ENCODE measurements at places on chromosomes 2 and 18. TPM values are rescaled to one million over a fixed set of nuclear protein-coding genes. Genes with fewer than 3 reads are reported as not detected.

DNA sequence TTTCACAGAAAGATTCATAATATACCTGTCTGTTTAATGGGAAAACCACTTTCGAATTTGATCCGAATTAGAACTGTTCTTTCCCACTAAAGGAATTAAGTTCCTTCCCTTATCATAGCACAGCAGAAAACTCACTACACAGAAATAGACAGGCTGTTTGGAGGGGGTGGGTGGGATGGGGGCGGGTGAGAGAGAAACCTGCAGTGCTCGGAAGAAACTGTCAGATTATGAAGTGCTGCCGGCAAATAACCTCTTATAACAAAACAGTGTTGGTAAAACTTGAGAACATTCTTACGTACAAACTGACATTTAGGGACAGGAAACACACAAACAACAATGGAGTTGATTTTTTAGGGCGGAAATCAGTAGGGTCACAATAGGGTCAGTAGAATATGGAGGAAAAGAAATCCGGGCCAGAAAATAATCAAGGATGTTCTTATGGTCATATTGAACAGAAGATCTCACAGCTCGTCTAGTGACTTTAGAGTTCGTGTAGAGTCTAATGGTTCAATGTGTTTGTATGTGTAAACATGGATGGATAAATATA is 756.0 kb upstream of the LRATD1 start:
- DNase-seq: no peak

GRCh38 chr2:196159221-196159892 is 12.0 kb downstream of the STK17B start:
- DNase-seq: no peak

DNA sequence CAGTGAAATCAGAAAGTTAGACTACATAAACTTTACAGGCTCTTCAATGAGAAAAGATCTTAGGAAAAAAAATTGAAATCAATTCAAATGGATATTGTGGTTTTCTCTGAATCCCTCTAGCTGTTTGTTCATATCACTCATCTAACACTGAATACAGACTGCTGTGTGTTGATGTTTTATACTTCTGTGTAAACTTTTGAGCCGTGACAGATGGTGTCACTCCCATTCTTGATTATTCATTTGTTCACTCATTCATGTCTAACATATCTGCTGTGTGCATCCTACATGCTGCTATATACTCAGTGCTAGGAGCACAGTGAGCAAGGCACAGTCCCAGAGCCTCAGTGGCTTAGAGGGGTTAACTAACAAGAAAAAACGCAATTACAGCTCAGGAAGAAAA is 12.6 kb downstream of the KLHL23 start:
- no peak for DNase-seq

The AMER3 gene
- not detected for total RNA-seq

The DSG4 gene
- not detected for total RNA-seq
